DMS 273 treated with DMSO at 0.1 percent for 48 hours (cell line): ENCODE measurements at places on chromosomes 2 and 18.

DNA sequence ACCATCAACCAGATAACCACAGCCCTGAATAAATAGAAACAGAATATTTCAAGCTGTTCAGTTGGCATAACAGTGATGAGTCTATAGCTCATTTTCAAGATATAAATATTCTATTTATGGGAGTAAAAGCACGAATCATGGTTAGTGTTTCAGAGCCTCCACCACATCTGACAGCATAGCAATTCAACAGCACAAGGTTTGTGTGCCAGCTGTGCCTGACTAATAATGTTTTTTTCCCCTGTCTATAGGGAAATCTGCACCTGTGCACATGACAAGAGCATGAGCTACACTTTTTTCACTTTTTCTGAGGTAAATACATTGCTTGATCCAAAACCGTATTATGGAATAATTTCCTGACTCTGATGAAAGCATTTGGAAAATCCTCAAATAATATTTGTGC is 251.3 kb downstream of the RPIA start:
- DNase-seq = no peak

DNA sequence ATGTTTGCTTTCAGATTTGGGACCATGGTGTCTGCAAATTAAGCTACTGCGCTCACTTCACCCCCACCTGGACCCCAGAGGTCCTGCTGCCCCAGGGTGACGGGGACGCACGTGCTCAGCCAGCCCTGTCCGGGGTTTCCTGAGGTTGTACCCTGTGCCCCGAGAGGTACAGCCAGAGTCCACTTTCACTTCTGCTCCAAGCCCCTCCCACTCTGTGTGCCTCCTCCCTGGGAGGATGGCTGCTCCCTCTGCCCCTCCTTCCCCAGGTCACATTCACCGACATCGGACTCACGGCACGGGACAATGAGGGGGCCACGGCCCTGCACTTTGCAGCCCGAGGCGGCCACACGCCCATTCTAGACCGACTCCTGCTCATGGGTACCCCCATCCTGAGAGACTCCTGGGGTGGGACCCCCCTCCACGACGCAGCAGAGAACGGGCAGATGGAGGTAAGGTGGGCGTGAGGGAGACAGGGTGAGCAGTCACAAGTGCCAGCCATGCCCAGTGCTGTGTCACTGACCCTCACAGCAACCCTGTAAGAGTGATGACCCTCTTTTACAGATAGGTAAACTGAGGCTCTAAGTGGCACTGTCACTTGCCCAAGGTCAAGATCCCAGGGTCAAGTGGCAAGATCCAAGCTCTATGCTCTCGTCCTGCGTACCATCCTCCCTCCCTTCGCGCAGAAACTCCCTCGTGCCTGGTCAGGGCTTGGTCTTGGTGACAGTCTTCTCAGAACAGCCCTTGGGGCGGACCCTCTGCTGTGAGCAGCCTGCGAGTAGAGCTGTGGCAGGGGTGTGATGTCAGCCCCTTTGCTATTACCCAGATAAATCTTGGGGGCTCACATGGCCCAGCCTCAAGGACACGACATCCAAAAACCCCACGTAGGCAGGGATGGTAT is 7.6 kb downstream of the ESPNL start:
- no peak for DNase-seq

DNA sequence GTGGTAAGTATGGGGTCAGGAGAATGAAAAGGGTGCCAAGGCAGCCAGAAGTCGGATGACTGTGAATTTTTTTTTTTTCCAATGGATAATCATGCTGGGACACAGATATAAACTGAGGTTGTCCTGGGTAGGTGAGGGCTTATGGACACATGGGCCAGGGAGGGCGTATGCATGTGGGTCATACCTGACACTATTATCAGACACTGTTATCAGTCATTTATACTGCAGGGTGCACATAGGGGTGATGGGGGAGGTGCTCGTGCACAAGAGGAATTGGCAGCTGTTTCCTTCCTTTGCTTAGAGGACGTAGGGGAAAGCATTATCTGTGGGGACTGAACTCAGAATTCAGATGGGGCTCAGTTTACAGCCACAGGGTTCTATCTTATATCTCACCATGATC is 10.1 kb downstream of the CTIF start:
- no peak for DNase-seq

- DNase-seq = no peak
Measured at GRCh38 chr18:23548275-23548674, 38.0 kb downstream of the NPC1 start.

DNA sequence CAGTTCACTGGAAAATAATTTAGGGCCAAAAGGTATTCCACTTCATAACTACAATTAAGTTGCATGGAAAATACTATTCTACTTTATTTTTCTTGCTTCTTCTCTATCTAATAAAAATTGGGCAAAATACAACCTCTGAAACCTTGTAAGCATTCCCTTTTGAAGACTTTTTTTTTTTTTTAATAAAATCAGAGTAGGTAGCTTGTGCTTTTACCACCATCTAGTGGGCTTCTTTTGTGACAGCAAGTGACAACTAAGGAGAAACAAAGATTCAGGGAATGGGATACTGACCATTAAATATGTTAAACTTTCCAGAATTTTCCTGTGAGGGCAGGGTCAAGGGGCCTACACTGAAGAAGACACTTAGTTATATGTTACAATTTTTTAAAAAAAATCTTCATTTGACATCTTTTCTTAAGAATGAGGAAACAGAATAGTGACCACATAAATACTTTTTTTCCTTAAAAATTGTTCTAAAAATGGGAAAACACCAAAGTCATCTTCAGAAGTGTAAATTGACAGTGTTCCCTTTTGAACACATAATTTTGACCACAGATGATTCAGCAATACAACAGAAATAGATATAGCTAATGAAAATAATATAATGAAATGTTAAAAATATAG is 1183.2 kb upstream of the ACVR2A start:
- peak; percentile 25 for DNase-seq

DNA sequence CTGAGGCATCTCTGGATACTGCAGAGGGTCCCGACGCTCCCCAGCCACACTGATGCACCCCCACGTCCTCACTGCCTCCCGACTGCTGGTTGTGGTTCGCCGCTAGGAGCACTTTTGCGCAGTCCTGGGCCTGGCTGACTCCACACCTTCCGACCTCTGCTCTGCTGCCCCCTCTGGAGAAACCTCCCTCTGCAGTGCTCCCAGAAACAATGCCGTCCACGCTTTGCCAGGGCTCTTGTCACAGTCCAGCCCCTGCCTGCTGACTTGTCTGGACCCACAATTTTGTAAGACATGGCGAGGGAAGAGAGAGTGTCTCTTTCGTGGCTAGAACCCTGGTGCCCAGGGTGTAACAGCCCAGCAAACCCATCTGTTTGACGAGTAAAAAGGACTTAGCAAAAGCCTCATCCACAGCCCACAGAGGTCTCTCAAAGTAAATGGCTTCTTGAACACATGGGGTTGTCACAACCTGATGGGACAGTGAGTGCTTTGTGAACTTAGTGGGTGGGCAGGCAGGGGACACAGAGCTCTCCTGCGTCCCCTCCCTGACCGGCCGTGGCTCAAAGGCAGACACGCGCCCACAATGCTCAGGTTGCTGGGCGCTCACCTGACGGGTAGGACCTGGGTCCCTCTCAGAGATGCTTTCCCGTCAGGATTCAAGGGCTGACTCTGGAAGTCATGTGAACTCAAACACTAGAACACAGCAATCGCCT is 4.0 kb downstream of the COPS9 start:
- DNase-seq = no peak

- no peak for DNase-seq
Measured at GRCh38 chr2:199862788-199863187, 11.8 kb upstream of the FTCDNL1 start.

DNA sequence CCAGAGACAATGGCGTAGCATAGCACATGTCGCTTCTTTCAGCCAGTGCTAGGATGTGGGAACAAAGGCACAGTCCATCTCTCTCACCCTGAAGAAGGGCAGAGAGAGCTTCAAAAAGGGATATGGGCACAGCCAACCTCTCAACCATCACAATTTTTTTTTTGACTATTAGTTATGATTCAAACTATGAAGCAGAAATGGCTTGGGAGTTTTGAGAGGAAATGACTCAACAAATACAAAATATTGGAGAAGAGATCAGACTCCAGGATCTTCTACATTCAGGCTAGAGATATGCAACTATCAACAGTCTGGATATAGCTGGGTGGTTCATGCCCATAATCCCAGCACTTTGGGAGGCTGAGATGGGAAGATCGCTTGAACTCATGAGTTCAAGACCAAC is 109.1 kb downstream of the MCFD2 start:
- DNase-seq = no peak

GRCh38 chr2:109663721-109664120 is 49.6 kb downstream of the SOWAHC start:
- DNase-seq = peak; percentile 90

DNA sequence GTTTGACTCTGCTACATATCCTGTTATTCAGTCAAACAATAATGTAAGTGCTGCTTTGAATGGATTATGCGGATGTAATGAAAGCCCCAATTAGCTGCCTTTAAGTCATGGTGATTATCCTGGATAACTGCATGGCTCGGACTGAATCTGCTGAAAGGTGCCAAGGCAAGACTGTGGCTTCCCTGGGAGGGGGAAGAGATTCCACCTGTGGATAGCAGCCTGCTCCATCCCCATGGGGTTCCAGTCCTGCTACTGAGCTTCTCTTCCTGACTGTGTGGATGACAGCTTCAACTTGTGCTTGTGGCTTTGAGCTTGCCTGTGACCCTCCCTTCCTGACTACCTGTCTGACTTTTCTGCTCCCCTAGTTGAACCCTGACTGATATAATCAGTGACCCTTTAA is 540.0 kb upstream of the GYPC start:
- no peak for DNase-seq

- DNase-seq = no peak
Measured at GRCh38 chr2:180647621-180648020, 332.8 kb upstream of the UBE2E3 start.

- no peak for DNase-seq
Measured at GRCh38 chr2:239814116-239814860, 210.9 kb downstream of the NDUFA10 start.

DNA sequence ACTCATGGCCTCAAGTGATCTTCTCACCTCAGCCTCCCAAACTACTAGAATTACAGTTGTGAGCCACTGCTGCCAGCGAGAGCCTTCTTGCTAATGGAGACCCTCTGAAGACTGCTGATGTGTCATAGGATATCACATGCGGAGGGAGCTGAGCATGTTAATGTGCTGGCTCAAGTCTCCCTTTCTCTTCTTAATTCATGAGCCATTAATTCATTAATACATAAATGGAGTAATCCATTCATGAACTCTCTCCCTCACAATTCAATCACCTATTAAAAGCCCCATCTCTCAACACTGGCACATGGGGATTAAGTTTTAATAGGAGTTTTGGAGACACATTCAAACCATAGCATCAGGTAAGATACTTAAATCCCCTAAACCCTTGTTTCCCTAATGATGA is 54.8 kb downstream of the SYT4 start:
- DNase-seq = no peak

- DNase-seq = no peak
Measured at GRCh38 chr18:80105369-80106167, 3.5 kb upstream of the ADNP2 start.

GRCh38 chr2:71469403-71470398 is 16.3 kb downstream of the DYSF start:
- no peak for DNase-seq

- no peak for DNase-seq
Measured at GRCh38 chr18:56200381-56200911, 437.9 kb downstream of the TXNL1 start.

GRCh38 chr2:20382965-20383810 is 32.5 kb upstream of the PUM2 start:
- no peak for DNase-seq

DNA sequence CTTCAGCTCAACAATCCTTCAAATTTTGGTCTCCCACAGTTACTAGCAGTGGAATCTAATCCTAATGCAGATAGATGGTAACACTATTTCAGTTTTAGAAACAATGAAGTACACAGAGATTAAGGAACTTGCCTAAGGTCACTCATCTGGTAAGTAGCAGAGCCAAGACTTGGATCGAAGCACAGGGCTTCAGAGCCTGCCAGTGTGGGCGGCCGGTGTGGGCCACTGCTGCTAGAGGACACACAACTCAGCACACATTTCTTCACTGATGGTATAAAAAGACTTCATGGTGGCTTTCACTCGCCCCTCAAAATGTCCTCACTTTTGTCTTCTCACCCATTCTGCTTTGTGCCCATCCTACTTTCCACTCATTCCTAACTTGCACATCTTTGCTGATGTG is 11.1 kb downstream of the C2orf74 start:
- no peak for DNase-seq

- DNase-seq = no peak
Measured at GRCh38 chr2:215328066-215328465, 16.2 kb downstream of the ATIC start.

DNA sequence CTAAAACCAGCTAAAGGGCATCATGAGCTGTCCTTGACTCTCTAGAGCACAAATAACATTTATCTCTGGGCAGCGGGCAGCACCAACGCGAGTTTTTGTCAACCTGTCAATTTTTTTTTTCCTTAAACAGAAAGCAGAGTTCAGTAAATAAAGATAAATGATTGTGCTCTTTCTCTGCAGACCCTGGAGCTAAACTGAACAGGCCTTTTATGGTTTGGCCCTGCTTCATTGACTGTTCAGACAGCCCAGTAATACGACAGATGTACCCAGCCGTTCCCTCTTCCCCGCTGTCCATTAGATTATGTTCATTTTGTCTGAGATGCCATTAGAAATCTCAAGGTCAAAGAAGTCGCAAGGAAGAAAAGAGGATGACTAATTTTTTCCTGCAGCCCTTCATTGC is 280.5 kb upstream of the PIK3C3 start:
- no peak for DNase-seq

DNA sequence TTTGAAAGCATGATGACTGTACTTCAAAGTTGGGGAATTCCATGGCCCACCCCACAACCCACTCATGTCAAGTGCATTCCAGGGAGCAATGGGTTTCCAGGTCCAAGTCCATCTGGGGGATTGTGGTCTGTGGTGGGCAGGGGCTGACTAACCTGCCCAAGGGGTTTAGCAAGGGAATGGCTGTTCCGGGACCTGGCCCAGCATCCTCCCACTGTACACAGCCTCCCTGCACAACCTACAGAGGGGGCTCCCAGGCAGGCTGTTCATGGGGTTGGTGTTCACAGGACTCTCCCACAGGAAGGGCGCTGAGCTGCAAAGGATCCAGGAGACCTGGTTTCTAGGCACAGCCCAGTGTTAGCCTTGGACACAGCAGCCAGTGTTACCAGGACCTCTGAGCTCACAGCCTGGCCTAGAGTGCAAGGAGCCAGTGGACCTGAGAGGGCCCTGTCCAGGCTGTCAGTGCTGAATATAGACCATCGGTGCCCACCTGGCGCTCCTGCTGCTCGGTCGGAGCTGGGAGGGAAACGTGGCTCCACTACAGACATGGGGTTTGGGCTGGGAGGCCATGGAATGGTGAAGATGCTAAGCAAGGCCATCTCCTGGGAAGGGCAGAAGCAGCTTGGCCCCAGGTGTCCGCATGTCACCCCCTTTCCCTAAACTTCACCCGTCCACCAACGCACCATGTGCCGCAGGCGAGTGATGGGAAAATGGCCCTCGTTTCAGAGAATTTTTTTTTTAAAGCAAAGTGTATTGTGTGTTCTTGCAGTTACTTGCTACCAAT is 317.2 kb downstream of the GBX2 start:
- no peak for DNase-seq

- DNase-seq = no peak
Measured at GRCh38 chr2:68423966-68424650, 43.0 kb downstream of the FBXO48 start.

GRCh38 chr2:79792090-79792489 is 279.2 kb downstream of the CTNNA2 start:
- DNase-seq = no peak
